Hair follicular keratinocyte (primary cell): ENCODE measurements at places on chromosomes 7 and 10. TPM values are rescaled to one million over a fixed set of nuclear protein-coding genes. Genes with fewer than 3 reads are reported as not detected.

TAS2R41 gene
- total RNA-seq, result not detected in 2 replicates

TNS3 gene
- 3.1 and 5.7 TPM in 2 replicates for total RNA-seq

ITIH2 gene
- total RNA-seq, result not detected in 2 replicates

FAM25G gene
- total RNA-seq, result 15.6 and 21.2 TPM in 2 replicates

SGPL1 gene
- 25.0 and 31.1 TPM in 2 replicates for total RNA-seq

SPDYE2 gene
- not detected in 2 replicates for total RNA-seq

PTN gene
- total RNA-seq, result 0.23 TPM in 1 of 2 replicates, not detected in the other

GPR141 gene
- total RNA-seq, result not detected in 2 replicates
